ENCODE measurements at places on chromosomes 16 and 17.

DNA sequence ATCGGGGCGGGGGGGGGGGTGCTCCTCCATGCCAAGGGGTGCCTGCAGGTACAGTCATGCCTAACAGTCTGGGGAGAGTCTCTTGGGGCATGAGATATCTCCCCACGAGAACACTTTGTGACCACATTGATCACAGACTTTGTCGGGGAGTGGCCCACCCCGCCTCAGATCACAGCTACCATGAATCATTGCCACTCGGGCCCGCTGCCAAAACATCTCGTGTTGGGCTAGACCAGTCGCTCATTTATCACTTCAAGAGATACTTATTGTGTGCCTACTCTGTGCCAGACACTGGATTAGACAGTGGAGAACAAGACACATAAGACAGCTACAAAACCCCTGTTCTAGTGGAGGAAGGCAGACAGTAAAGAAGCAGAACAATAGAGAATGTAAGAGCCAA lies 72.6 kb downstream of the CLEC16A start:
- H3K36me3 ChIP-seq: peaks cover 36% of the 10 kb centered on the region
- H3K4me3 ChIP-seq: no peak overlapping the region
- no peak overlapping the region for H3K27ac ChIP-seq
- DNase-seq: no peak
- H3K27me3 ChIP-seq: no peaks in the 10 kb centered on the region
- peaks cover 13% of the 10 kb centered on the region for H3K4me1 ChIP-seq

- H3K4me3 ChIP-seq: no peak overlapping the region
- no peak overlapping the region for H3K27ac ChIP-seq
- no peaks in the 10 kb centered on the region for H3K4me1 ChIP-seq
- DNase-seq: no peak
- no peaks in the 10 kb centered on the region for H3K36me3 ChIP-seq
Measured at GRCh38 chr16:71276589-71277334, 12.4 kb downstream of the CMTR2 start.

DNA sequence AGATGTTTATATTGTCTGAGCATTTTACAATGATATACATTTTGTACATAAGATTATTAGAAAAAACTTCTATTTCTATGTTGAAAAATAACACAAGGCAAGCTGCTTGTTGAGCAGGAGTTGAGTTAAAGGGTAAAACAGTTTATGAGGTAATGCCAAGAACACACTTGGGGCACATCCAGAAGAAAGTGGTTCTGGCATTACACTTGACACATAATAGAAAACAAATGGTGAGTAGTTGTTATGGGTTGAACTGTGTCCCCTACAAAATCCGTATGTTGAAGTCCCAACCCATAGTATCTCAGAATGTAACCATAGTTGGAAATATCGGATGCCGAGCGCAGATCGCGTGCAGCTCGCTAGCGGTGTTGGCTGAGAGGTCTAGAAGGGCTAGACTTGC lies 354.3 kb upstream of the GOT2 start:
- no peaks in the 10 kb centered on the region for H3K27me3 ChIP-seq
- H3K4me1 ChIP-seq: no peaks in the 10 kb centered on the region
- no peaks in the 10 kb centered on the region for H3K36me3 ChIP-seq
- no peak overlapping the region for H3K4me3 ChIP-seq
- H3K27ac ChIP-seq: no peak overlapping the region
- DNase-seq: no peak

- no peaks in the 10 kb centered on the region for H3K36me3 ChIP-seq
- no peak overlapping the region for H3K4me3 ChIP-seq
- DNase-seq: no peak
- H3K4me1 ChIP-seq: no peaks in the 10 kb centered on the region
Measured at GRCh38 chr17:60315650-60316049, 76.3 kb downstream of the USP32 start.

DNA sequence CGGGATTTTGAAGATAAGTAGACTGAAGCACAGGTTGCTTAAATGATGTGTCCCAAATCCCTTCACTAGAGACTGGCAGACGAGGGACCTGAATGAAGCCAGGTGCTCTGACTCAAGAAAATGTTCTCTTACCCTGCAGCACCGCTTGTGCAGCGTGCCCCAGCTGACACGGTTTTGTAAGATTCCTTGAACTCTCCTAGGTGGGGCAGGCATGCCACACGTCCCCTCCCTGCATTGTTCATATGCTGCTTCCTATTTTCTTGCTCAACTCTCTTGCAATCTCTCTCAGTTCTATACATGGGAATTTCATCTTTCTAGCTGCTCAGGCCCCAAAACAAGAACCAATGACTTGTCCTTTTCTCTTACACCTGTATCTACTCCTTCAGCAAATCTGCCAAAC lies 22.1 kb upstream of the HNF1B start:
- no peaks in the 10 kb centered on the region for H3K36me3 ChIP-seq
- no peak overlapping the region for H3K27ac ChIP-seq
- H3K4me1 ChIP-seq: peaks cover 3% of the 10 kb centered on the region

DNA sequence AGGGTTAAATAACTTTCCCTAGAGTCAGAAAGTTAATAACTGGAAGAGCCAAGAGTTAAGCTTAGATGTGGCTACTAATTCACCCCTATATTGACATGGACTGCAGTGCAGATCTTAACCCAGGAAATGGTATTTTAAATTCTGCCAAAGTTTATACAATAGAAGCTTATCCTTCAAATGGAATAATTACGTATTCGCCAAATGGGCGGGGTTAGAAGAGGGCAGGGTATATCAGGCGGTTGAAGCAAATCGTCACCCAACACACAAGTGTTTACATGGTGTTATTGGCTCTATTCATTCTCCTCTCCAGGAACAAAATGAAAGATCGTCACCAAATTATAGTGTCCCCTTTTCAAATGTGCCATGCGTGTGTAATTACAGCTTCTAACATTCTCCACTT lies 182.7 kb downstream of the PRKCB start:
- no peak for DNase-seq
- H3K27ac ChIP-seq: no peak overlapping the region
- no peaks in the 10 kb centered on the region for H3K36me3 ChIP-seq
- no peaks in the 10 kb centered on the region for H3K4me1 ChIP-seq

GRCh38 chr17:57867126-57867525 lies 17.3 kb upstream of the MRPS23 start:
- no peak for DNase-seq
- H3K4me1 ChIP-seq: no peaks in the 10 kb centered on the region
- H3K36me3 ChIP-seq: peaks cover 26% of the 10 kb centered on the region
- peak overlapping the region; percentile 75 for H3K27ac ChIP-seq
- no peak overlapping the region for H3K4me3 ChIP-seq

DNA sequence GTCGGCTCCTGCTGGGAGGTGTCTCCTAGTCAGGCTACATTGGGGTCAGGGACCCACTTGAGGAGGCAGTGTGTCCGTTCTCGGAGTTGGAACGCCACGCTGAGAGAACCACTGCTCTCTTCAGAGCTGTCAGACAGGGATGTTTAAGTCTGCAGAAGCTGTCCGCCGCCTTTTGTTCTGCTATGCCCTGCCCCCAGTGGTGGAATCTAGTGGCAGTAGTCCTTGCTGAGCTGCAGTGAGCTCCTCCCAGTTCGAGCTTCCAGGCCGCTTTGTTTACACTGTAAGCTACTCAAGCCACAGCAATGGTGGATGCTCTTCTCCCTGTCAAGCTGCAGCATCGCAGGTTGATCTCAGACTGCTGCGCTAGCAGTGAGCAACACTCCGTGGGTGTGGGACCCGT lies 36.0 kb downstream of the ITFG1 start:
- no peaks in the 10 kb centered on the region for H3K27me3 ChIP-seq
- H3K27ac ChIP-seq: no peak overlapping the region
- H3K4me1 ChIP-seq: no peaks in the 10 kb centered on the region
- H3K4me3 ChIP-seq: no peak overlapping the region
- no peak for DNase-seq

GRCh38 chr17:80092959-80093358 lies 8.4 kb upstream of the GAA start:
- H3K27ac ChIP-seq: peak overlapping the region; percentile 91
- H3K36me3 ChIP-seq: no peaks in the 10 kb centered on the region
- H3K4me3 ChIP-seq: no peak overlapping the region

DNA sequence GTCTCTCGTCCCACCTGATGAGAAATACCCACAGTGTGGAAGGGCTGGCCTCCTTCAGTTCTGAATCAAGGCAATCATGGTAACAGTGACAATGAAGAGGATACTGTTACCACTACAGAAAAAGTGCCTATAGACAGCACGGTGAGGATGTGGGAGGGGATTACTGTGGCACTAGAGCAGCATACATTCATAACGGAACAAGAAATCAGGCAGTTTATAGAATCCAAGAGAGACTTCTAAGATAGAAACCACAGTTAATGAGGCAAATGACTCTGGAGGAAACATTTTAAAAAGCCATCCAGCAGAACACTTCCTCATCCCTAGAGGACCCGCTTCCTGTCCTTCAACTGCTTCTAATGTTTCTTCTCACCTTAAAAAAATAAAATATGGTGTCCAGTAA lies 2.7 kb downstream of the RUSF1 start:
- peaks cover 15% of the 10 kb centered on the region for H3K4me1 ChIP-seq
- H3K27ac ChIP-seq: no peak overlapping the region
- H3K27me3 ChIP-seq: no peaks in the 10 kb centered on the region
- H3K4me3 ChIP-seq: no peak overlapping the region
- no peak for DNase-seq
- peaks cover 10% of the 10 kb centered on the region for H3K36me3 ChIP-seq

DNA sequence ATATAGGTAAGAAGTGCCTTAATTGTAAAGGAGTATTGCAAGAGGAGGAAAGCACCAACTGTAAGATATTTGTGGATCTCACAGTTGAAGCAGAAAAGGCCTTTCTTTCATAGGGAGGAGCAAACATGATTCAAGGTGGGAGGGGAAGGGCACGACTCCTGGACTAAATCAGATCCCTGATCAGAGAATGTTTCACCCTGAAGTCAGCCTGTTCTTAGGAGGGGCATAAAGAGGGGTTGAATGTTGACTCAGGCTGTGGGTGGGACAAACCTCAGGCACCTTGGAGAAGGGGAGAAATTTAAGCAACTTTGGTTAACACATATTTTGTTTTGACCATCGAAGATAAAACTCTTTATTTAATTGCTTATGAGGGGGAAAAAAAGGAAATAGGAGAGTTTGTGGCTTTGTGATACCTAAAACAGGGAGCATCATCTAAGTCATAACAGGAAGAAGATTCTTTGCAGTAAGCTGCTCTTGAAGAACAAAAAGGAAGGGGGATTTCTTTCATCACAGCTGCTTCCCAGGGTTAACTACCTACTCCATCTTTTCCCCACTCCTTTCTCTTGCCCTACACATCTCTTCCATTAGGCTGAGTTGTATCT lies 158.6 kb upstream of the ZNF267 start:
- H3K4me3 ChIP-seq: no peak overlapping the region
- H3K27me3 ChIP-seq: no peaks in the 10 kb centered on the region
- peaks cover 5% of the 10 kb centered on the region for H3K36me3 ChIP-seq
- no peak overlapping the region for H3K27ac ChIP-seq

GRCh38 chr16:23258919-23259237 lies 43.2 kb upstream of the SCNN1B start:
- no peaks in the 10 kb centered on the region for H3K36me3 ChIP-seq
- no peaks in the 10 kb centered on the region for H3K4me1 ChIP-seq
- no peak overlapping the region for H3K4me3 ChIP-seq
- no peaks in the 10 kb centered on the region for H3K27me3 ChIP-seq
- DNase-seq: no peak
- no peak overlapping the region for H3K27ac ChIP-seq

GRCh38 chr16:86634292-86634691 lies 55.9 kb downstream of the FOXL1 start:
- H3K4me3 ChIP-seq: no peak overlapping the region
- no peak for DNase-seq

- no peaks in the 10 kb centered on the region for H3K36me3 ChIP-seq
- no peak for DNase-seq
- peak overlapping the region; percentile 96 for H3K27ac ChIP-seq
- no peak overlapping the region for H3K4me3 ChIP-seq
- no peaks in the 10 kb centered on the region for H3K27me3 ChIP-seq
Measured at GRCh38 chr16:10561001-10561400, 19.4 kb downstream of the EMP2 start.

DNA sequence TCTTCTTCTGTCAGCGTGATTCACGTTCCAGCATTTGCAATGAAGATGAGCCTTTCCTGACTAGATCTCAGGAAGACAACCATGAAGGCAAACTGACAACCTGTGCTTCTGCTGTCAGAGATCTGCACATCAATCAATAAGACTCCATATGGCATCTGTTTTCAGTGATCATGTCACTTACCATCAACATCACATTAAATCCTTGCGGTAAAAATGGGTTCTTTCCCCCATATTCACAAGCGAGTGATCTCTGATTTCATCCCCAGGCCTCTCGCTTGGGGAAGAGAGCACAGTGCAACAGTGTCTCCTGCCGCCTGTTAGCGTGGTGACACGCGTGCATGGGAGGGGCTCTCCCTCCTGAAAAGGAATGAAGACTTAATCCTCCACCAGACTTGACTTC lies 11.1 kb downstream of the NACA2 start:
- no peak for DNase-seq
- H3K36me3 ChIP-seq: no peaks in the 10 kb centered on the region
- no peaks in the 10 kb centered on the region for H3K4me1 ChIP-seq
- H3K4me3 ChIP-seq: no peak overlapping the region

DNA sequence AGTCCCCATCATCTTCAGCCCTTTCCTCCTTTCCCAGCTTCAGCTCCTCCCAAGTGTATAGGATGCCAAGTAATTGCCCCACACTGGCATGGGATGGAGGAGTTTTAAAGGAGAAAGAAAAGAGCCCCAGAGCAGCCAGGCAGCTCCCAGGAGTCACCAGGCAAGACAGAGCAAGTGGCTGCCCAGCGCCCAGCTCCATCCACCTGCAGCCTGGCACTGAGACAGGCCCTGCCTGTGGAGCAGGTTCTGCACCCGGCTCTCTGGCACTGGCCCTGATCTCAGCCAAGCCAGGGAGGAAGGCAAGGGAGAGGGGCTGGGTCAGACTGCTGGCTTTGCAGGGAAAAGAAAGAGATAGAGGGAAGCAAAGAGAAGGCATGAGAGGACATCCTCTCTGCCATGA lies 21.7 kb downstream of the FOXN1 start:
- H3K27ac ChIP-seq: no peak overlapping the region
- no peaks in the 10 kb centered on the region for H3K27me3 ChIP-seq
- no peaks in the 10 kb centered on the region for H3K4me1 ChIP-seq
- no peak overlapping the region for H3K4me3 ChIP-seq

GRCh38 chr16:19137201-19138128 lies 23.7 kb downstream of the ITPRIPL2 start:
- no peak for DNase-seq
- H3K4me1 ChIP-seq: peaks cover 36% of the 10 kb centered on the region
- no peaks in the 10 kb centered on the region for H3K36me3 ChIP-seq
- peak overlapping the region; percentile 42 for H3K27ac ChIP-seq
- no peaks in the 10 kb centered on the region for H3K27me3 ChIP-seq
- no peak overlapping the region for H3K4me3 ChIP-seq

GRCh38 chr17:8843344-8843743 lies 24.1 kb downstream of the PIK3R6 start:
- H3K36me3 ChIP-seq: no peaks in the 10 kb centered on the region
- no peaks in the 10 kb centered on the region for H3K27me3 ChIP-seq
- no peak overlapping the region for H3K4me3 ChIP-seq
- no peak overlapping the region for H3K27ac ChIP-seq

Data from heart left ventricle (tissue), 16 donors.